ENCODE measurements at places on chromosomes 3 and 15.

DNA sequence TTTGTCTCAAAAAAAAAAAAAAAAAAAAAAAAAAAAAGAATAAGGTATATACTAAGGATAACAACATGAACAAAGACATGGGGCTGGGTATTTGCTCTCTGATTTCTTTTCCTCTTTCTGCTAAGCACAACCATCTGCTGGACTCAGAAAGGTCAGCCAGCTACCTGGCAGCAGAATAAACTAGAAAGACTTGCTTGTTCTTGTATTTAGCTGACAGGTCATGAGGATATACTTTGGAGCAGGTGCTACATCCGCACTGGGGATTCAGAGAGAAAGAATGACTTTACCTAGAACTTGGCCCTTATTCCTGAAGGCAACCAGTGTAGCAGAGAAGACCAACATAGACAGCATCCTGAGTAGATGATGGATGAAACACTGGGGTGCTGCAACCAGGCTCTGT, 550.5 kb downstream of the NTRK3 start:
- no peak for DNase-seq

DNA sequence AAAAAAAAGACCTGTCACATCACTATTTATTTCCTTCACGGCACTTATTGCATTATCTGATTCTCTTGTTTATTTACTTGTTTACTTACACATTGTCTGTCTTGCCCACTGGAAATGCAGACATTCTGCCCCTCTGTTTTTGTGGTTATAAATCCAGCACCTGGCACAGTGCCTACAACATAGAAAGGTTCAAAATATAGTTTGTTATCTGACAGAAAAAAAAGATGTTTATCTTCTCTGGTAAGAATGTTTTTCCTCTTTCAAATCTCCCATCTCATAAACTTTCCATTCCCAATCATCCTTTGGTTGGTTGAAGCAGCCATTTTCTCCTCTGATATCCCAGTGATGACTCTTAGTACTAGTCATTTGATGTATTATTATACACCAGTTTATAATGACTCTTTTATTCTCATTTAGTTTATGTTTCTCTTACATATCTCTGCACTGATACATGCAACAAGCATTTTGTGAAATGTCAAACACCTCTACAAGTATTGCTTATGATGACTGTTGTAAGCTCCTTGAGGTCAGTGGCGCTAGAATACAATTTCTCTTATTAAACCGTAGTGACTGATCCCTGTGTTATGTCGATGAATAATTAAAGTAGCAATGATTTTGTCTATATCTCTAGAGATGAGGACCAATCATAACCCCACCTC, 398.4 kb upstream of the TBL1XR1 start:
- no peak for DNase-seq

DNA sequence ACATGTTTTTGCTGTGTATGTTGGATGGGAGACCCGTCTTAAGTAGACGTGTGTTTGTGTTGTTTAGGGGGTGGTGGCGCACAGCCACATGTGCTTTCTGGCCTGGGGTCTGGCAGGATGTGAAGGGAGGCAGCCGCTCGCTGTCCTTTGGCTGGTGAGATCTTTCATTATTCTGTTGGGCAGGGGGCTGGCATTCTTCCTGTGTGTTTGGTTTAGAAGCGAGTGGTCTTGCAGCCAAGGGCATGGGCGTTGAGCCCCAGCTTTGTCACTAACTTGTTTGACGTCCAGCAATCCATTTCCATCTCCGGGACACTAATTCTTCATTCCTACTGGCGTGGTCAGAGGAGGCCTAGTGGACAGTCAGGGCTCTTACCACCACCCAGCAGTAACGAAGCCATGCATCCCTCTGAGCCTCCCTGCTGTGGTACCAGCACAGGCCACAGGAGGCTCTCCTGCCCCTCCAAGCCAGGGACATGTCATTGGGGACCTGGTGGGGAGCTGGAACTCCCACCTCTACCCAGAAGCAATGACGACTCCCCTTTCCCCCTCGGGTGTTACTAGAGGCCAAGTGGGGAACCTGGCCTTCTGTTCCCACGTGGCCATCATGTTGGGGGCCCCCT, 10.7 kb downstream of the THSD4 start:
- no peak for DNase-seq

GRCh38 chr15:34239151-34239808, 14.5 kb downstream of the EMC4 start:
- DNase-seq = peak; percentile 36

GRCh38 chr3:32237670-32238452, 619 bp upstream of the CMTM8 start:
- DNase-seq = peak; percentile 4

DNA sequence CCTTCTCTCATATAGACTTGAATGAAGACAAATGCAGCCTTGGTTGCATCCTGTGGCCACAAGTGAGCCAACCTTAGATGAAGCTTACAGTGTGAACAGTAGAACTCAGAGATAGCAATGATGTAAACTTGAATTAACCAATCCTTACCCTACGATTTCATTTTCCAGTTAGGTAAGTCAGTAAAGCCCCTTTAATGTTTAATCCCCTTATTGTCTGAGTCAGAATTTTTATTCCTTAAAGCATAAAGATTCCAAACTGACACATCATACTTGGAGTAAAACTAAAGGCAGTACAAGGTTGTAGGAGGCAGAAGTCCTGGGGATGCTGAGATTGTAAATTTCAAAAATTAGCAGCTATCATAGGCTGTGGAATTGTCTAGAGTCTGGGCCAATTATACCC, 507.8 kb upstream of the DPH6 start:
- DNase-seq = no peak

DNA sequence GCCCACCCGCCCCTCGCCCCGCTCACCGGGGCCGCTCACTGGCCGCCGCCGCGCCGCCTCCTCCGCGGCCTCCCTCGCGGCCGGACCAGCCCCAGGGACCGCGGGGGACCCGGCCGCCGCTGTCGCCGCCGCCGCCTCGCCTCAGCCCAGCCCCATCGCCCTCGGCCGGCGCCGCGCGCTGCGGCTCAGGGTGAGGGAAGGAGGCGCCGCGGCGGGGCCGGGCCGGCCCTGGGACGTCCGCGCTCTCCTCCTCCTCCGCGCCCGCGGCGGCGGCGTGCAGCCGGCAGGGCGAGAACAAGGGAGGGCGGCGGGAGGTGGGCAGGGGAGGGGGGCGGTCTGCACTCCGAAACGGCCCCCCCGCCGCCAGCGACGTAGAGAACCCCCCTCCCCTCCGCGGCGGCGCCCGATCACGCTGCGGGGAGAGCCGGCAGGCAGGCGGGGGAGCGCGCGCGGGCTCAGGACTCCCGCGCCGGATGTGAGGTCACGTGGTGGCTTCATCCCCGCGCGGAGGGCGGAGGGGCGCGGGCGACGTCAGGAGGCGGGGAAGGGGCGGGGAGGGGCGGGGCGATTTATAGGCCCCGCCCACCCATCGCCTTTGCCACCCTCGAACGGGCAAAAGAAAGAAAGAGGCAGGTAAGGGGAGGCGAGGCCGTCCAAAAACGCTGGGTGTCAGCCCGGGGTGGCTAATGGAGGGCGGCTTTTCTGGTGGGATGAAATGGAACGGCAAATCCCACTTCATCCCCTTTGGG, at the start of gene ATP13A3:
ATP13A3 (minus strand) TSS at position 463 of the 749 bp plus-strand sequence. CDS start 24,812 bp downstream, outside the sequence.
- peak; percentile 88 for DNase-seq

GRCh38 chr15:32844118-32844711, 126.4 kb downstream of the GREM1 start:
- no peak for DNase-seq

- no peak for DNase-seq
These were observed 289.5 kb upstream of the TRIM42 start for GRCh38 chr3:140388202-140388922.

- no peak for DNase-seq
These were observed 33.2 kb downstream of the CDCP1 start for GRCh38 chr3:45112939-45113338.

DNA sequence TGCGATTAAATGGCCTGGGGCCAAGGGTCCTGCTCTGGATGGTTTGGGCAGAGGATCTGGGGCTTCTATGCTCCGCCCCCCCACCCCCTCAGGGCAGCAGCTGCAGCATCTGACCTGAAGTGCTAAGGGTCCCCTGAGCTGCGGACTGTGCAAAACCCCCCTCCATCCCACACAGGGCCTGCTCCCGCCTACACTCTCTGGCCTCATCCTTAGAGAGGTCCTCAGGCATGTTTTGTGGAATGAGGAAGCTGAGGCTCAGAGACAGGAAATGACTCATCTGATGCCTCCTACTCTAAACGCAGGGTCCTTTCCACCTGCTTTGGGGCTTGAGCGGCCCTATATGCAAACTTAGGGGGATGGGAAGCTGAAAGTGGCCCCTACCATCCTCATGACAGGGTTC, 59.5 kb upstream of the CTSH start:
- DNase-seq = no peak

GRCh38 chr15:65796610-65797078, 4.6 kb upstream of the DENND4A start:
- DNase-seq = no peak

GRCh38 chr3:155757577-155757976, 12.7 kb upstream of the PLCH1 start:
- no peak for DNase-seq

DNA sequence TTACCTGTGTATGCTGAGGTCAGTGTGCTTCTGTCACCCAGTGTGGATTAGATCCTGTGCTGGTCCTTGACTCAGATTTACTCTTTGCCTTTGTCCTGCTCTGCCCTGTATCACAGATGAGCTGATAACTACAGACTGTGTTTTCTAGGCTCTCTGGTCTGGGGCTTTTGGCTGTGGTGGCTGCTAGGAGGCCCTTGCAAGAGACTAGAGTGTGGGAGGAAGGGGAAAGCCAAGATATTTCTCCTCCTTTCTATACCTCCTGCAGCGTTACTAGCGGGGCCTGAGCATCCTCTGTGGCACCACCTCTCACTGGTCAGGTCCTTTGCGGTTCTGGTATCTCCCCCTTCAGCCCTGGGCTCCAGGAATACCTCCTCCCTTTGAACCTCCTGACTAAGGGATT, 282.3 kb upstream of the TBC1D5 start:
- DNase-seq = no peak

GRCh38 chr15:69298697-69299441, at the start of gene PAQR5:
Gene PAQR5 (plus strand): TSS chr15:69298912. CDS start chr15:69360081, 61,169 bp downstream.
- peak; percentile 21 for DNase-seq

GRCh38 chr3:100046986-100047385, 67.3 kb downstream of the FILIP1L start:
- DNase-seq = no peak

- DNase-seq = no peak
These were observed 418.4 kb downstream of the PDCD6IP start for GRCh38 chr3:34216711-34217335.

GRCh38 chr15:99085413-99086326, 19.2 kb upstream of the SYNM start:
- DNase-seq = no peak

DNA sequence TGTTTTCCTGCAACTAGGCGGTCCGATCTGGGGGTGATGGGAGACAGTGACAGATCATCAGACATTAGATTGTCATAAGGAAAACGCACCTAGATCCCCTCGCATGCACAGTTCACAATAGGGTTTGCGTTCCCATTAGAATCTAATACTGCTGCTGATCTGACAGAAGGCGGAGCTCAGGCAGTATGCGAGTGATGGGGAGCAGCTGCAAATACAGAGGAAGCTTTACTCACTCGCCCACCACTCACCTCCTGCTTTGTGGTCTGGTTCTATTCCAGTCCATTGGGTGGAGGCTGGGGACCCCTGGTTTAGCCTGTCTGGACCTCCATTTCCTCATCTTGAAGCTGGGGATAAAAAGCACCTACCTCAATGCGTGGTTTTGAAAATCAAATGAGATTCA, 437.5 kb upstream of the PROK2 start:
- no peak for DNase-seq

GRCh38 chr15:84811828-84812227, 5.3 kb upstream of the ALPK3 start:
- DNase-seq = no peak

DNA sequence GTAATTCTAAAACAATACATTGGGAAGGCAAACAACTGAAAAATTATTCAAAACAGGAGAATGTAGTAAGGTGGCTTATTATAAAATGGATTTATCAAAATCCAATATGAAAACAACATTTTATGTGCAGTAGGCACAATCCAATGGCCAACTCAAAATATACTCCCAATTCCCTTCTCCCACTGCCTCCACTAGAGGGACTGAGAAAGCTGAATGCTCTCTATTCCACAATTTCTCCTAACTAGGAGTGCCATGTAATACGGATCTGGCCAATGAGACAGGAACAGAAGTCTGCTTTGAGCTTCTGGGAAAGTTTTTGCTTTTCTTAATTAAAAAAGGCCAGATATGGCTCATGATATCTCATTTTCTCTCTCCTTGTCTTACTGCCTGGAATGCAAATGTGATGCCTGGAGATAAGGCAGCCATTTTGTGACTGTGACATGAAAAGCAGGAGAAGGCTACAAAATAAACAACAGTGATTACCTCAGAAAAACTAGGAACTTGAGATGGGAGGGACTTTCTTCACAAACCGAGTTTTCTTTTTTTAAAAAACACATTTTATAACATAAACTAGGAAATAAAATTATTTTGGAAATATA, 18.8 kb upstream of the VGLL4 start:
- no peak for DNase-seq

DNA sequence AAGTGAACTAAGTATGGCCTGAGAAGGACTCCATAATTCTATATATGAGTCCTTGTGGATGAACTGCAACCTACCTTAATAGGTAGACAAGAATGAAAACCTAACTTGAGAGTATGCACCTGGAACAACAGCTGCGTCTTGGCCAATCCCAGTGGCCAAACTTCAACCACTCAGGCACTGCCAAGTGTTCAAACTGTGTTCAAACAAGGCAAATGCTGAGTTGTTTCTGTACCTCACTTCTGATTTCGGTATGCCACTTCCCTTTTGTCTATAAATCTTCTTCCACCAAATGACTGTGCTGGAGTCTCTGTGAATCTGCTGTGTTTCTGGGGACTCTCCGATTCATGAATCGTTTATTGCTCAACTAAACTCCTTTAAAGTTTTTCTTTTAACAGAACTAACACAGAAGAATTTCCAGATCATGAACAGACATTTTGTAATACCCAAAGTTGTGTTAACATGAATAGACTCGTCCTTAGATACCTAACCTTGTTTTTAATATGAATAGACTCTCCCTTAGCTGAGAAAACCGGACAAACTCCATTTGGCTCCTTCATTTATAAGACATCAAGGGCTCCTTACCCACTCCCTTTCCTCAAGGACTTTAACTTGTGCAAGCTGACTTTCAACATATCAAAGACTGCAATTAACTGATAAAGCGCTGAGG, 4.1 kb downstream of the ZNF717 start:
- no peak for DNase-seq

DNA sequence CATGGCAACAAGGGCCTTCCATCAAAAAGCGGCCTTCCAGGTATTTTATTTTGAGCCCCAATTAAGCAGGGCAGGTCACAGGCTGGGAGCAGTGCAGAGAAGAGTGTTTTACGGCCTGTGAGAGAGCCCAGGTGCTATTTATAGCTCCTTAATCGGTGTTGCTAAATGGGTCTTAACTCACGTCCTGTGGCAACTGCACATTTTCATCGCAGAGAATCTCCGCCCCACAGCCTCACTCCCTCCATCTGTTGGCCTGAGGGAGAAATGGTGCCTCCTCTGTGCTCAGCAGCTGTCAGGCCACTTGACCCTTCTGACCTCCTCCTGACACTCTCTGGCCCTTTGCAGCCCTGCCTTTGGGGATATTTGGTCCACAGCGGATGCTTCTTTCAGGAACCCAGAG, 58.6 kb downstream of the SPSB4 start:
- no peak for DNase-seq

- no peak for DNase-seq
These were observed 122.3 kb upstream of the AADACL2 start for GRCh38 chr3:151611419-151611818.

- DNase-seq = no peak
These were observed 11.4 kb downstream of the PRR20G start for GRCh38 chr3:127276396-127276795.

- DNase-seq = no peak
These were observed 7.6 kb downstream of the CORO2B start for GRCh38 chr15:68586274-68586961.
